ENCODE measurements at places on chromosomes 2 and 18.

DNA sequence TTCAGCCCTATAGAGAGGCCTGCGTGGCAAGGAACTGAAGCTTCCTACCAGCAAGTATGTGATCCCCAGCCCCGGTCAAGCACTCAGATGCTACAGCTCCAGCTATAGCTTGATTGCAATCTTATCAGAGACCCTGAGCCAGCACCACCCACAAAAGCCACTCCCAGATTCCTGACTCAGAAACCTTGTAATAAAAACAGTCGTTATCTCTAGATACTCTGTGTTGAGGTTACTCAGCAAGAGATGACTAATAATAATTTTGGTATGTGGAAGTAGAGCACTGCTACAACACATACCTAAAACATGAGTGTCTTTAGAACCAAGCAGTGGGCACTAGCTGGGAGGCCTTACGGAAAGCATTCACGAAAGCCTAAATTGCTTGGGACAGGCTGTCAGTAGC lies 216.9 kb downstream of the UXS1 start:
- DNase-seq: peak; percentile 90

DNA sequence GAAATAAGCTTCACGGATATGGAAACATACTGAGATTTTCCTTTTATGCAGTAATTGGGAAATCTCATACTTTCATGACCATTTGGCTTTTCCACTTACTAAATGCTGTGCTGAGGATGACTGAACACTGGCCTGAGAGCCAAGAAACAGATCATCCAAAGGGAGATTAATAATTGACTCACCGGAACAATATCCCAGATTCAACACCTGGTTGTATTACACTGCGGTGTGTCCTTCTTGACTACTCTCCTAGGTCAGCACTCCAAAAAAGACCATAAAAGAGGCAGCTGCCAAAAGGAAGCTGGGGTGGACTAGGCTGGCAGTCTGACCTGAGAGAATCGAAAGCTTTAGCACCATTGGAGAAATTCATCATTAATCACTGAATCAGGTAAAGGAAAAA lies 469.1 kb downstream of the CBLN2 start:
- DNase-seq: no peak

- no peak for DNase-seq
These were observed 61.4 kb upstream of the ZBTB7C start for GRCh38 chr18:48470484-48471180.

- no peak for DNase-seq
These were observed 164.8 kb downstream of the MYCN start for GRCh38 chr2:16104949-16105668.

GRCh38 chr2:201156640-201157039 lies 26.3 kb upstream of the CASP10 start:
- no peak for DNase-seq

DNA sequence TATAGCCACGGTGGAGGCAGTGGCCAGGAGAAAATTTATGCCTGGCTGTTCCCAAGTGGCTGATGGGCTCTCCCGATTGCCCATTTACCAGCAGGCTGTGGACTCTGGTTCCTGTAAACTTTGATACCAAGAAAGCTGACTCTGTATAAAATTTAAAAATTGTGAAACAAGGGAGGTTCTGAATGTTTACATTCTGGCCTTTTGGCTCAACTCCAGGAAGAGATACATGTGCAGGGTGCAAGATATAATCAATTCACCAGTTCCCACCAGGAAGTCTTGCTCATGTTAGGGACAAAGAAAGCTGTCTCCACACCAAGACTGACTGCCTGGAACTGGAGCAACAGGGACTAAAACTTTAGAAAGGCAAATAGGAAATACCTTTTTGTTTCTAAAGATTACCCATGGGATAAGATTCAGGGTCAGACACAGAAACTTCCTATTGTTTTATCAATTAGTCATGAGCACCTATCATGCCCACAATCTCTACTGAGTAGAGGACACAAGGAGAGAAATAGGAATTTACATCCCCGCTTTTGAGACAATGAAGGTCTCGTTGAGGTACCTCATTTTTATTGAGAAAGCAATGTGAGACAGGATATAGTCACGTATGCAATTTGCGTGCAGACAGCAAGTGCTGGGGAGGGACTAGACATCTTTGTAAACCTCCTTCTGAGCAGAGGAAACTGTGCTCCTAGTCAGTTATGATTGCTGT lies 123.5 kb downstream of the LIPG start:
- peak; percentile 73 for DNase-seq

- DNase-seq: no peak
These were observed 131.3 kb downstream of the COL6A3 start for GRCh38 chr2:237282568-237283128.

GRCh38 chr18:57982372-57983021 lies 61.5 kb upstream of the NEDD4L start:
- DNase-seq: no peak

DNA sequence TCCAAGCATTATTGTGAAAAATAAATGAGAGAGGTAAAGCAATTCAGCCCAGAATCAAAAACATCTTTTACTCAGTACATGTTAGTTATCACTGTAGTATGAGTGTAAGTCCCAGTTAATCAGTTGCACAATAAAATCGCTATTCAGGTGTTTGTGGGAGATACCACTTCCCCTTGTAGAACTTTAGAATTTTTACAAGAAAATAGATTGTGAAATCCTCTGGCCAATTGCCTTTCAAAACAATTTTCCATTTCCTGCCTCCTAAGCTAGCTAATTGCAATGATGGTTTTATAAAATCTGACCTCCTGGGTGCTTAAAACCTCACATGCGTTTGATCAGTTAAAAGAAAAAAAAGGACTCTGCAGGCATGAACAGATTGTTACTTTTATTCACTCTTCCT lies 332.5 kb downstream of the PID1 start:
- peak; percentile 22 for DNase-seq

- no peak for DNase-seq
These were observed 471.3 kb downstream of the ZEB2 start for GRCh38 chr2:144048631-144049060.

- DNase-seq: no peak
These were observed 95.3 kb upstream of the FANCL start for GRCh38 chr2:58336416-58336815.

DNA sequence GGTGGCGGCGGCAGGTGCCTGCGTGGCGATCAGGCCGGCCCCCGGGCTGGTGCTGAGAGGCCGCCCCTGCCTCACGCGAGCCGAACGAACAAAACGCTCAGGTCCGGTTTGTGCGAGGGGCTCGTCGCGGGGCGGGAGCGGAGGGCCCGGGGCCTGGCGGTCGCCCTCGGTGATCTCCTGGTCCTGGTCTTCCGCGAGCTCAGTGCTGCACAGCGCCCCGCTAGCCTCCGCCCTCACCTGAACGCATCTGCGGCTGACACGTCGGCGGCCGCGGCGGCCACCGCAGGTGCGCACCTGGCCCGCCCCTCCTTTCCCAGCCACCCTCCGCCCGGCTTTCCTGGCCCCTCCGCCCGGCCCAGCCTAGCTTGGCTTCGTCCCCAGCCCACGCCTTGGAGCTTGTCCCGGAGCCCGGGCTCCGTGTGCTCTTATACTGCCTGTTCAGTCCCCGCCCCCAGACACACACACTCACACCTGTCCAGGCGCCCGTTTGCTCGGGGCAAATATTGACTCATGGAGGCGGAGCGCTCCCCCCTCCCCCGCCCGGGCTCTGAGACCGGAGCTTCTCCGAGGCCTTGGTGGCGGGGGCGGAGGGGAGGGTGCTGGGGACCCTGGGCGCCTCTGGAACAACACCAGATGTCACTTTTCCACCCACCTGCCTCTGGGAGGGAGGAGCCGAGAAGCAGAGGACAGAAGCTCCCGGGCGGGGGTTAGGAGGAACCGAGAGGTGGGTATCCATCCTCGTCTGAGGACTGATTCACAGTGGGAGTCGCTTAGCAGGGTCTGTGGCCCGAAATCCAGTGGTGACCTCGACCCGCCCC lies 8.6 kb upstream of the CRYBA2 start:
- peak; percentile 72 for DNase-seq

- no peak for DNase-seq
These were observed 110.2 kb upstream of the THOC1 start for GRCh38 chr18:378079-378478.

DNA sequence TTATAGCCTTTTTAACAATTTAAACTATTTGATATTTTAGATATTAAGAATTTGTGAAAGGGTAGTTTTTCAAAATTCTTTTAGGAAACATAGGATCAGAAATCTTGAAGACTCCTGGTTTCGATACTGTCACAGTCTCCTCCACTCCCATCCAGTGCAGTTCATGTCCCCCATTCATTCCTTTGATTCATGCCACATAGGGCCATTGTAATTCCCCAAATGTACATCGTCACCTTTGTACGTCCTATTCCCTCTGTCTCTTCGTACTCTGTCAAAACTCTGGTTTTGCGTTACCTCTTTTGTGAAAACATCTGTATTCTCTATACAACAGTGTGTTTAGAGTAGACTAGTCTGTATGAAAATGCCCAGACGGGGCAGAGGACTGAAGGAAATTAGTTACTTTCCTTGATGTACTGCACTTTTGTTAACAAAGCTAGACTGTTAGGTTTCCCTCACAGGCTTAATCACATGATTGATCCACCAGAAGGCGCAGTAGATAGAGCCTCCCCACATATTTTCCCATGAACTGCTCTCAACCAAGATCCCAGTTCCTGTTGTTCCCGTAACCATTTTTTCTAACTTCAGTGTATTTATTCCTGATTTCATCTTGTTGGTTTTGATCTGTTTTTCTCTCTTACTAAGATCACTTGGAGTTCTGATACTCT lies 2.5 kb downstream of the MRPL35 start:
- no peak for DNase-seq

GRCh38 chr2:204051476-204051875 lies 114.9 kb downstream of the ICOS start:
- no peak for DNase-seq

DNA sequence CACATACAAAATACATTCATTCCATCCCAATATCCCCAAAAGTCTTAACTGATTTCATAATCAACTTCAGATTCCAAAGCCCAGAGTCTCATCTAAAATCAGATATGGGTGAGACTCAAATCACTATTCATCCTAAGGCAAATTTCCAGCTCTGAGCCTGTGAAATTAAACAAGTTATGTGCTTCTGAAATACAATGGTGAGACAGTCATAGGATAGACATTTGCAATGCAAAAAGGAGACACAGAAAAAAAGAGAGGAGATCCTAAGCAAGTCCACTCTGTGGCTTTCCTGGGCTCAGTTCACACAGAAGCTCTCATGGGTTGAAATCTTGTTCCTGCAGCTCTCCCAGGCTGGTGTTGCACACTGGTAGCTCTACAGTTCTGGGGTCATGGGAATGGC lies 18.3 kb downstream of the ZNF892 start:
- no peak for DNase-seq

DNA sequence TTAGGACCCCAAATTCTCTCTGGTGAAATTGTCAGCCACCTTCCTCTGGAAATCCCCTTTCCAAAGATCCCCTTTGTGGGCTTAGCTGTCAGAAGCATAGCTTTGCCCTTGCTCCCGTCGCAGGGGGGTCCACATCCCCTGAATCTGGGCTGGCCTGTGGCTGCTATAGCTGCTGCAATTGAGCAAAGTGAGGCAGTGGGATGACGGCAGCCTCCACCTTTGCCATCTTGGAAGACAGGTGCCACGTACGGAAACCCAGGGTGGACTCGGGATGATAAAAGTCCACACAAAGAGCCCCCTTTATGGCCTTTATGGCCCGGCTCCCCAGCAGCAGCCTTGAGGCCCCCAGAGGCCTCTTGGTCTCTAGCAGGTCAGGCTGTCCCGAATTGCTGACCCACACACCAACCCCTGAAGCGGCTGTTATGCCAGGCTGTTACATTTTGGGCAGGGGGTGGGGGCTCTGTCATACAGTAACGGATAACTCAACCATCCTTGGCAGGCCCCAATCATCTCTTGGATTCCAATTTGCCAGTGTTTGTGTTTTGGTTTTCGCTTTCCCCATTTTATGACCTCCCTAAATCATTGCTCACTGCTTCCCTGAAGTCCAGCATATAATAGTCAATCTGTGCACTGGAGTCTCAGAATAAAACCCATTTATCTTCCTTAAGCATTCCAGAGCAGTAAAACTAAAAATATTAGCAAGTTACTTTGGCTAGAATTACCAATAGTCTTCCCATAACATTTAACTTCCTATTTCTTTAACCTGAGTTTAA lies 33.2 kb upstream of the ID2 start:
- DNase-seq: no peak

- no peak for DNase-seq
These were observed 142.6 kb downstream of the RIF1 start for GRCh38 chr2:151552287-151552686.

- peak; percentile 76 for DNase-seq
These were observed 78.6 kb downstream of the SCG2 start for GRCh38 chr2:223523551-223524001.

GRCh38 chr2:157822993-157823392 lies 53.1 kb downstream of the ACVR1 start:
- peak; percentile 5 for DNase-seq

- DNase-seq: no peak
These were observed 74.1 kb upstream of the SMAD2 start for GRCh38 chr18:48004577-48004976.

DNA sequence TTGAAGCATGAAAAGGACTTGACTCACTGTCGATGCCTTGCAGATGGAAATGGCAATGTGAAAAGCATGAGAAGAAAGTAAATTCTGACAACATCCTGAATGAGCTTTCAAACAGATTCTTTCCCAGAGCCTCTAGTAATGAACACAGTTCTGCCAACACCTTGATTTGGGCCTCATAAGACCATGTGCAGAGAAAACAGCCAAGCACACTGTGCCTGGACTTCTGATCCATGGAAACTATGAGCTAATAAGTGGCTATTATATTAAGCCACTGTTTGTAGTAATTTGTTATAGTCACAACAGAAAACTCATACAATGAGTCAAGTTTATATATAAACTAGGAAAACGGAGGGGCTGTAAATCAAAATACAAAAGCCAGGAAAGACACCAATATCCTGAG lies 477.3 kb downstream of the MBD2 start:
- DNase-seq: no peak

Measured in mammary epithelial cell (primary cell).